ENCODE measurements at places on chromosomes 11 and 22. TPM values are rescaled to one million over a fixed set of nuclear protein-coding genes. Genes with fewer than 3 reads are reported as not detected.

The SLC22A6 gene
- total RNA-seq, result not detected

The RDX gene
- total RNA-seq, result 83.7 TPM

The NRIP3 gene
- total RNA-seq, result 1.6 TPM

The GAL3ST3 gene
- total RNA-seq, result not detected

The SLC7A4 gene
- total RNA-seq, result 2.4 TPM

The OR6T1 gene
- not detected for total RNA-seq

The LYVE1 gene
- 14.4 TPM for total RNA-seq

The RAC2 gene
- total RNA-seq, result 15.3 TPM

The BSCL2 gene
- 61.0 TPM for total RNA-seq

All from mucosa of descending colon (tissue), 3 donors.